ENCODE measurements at places on chromosomes 11 and 22. TPM values are rescaled to one million over a fixed set of nuclear protein-coding genes. Genes with fewer than 3 reads are reported as not detected.

Gene OR6A2
- not detected for total RNA-seq

Gene OR10A2
- not detected for total RNA-seq

Gene PRRG4
- total RNA-seq, result 32.3 TPM

Gene MAPK8IP2
- total RNA-seq, result 5.4 TPM

Gene CD82
- 76.2 TPM for total RNA-seq

Gene TRPC6
- total RNA-seq, result 5.7 TPM

Gene MICALL1
- 141 TPM for total RNA-seq

Gene PGM2L1
- 1.8 TPM for total RNA-seq

Gene ADAMTS8
- 1.4 TPM for total RNA-seq

Gene FAM227A
- 2.8 TPM for total RNA-seq
